ENCODE measurements at places on chromosomes 6 and 20.
A peak's percentile ranks its signal among the peaks of the same experiment; 100 is the strongest.

DNA sequence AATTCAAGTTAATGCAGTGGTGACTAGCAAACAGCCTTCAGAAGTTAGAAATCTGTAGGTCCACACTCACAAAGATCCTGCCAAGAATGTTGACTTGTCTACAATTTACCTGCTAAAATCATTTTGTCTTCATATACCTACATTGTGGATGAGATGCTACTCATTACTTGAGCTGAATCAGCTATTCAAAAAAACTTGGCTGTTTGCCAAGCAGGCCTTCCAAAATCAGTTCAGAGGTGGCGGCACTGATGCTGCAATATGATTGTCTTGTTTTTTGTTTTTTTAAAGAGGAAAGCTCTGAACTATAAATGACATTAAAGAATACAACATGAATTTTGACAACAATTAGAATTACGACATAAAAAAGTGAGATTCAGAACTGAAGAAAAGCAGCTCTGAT, 354.7 kb upstream of the KHDRBS2 start:
- no peak for DNase-seq

GRCh38 chr20:7523288-7523687, 417.0 kb downstream of the HAO1 start:
- DNase-seq, result no peak

DNA sequence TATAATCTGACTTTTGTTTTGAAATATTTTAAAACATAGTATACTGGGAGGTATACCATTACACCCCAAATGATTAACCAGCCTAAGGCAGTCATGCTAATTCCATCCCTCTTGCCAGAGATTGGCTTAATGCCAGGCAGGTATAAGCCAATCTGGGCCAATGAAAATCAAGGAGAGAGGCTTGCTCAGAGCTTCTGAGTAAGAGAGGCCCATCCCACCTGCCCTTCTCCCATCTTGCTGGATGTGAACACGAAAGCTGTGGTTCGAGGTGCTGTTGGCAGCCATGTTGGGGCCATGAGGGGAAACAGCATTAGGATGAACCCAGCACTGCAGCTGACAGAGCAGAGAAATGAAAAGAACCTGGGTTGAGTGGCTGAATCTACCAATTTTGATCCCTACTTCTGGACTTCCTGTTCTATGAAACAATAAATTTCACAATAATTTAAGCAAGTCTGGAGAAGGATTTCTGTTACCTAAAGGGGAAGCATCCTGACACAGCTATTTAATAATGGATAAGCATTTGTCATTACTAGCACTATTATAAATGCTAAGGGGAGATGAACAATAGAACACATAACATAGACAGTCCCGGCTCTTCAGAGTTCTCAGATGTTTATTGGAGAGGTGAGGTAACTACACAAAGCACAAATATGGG, 152.3 kb downstream of the CDC5L start:
- DNase-seq, result no peak

DNA sequence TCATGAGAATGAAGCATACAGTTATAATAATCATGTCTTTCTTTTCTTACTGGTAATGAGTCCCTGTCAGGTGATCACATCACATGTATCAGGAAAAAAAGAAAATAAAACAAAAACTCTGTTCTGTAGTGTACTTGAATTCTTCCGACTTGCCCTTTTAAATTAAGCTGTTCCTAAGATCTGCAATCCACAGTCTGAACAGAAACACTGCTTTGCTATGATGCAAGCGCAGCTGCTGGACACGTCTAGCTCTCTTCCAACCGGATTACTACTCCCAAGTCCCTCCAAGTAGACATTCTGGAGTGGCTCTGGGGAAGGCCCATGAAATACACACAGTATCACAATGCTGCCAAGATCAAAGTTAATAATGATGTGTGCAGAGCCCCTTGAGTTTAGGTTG, 83.7 kb downstream of the FYN start:
- no peak for DNase-seq

- peak; percentile 15 for DNase-seq
These were observed 8.8 kb upstream of the PERP start for GRCh38 chr6:138115877-138116660.

DNA sequence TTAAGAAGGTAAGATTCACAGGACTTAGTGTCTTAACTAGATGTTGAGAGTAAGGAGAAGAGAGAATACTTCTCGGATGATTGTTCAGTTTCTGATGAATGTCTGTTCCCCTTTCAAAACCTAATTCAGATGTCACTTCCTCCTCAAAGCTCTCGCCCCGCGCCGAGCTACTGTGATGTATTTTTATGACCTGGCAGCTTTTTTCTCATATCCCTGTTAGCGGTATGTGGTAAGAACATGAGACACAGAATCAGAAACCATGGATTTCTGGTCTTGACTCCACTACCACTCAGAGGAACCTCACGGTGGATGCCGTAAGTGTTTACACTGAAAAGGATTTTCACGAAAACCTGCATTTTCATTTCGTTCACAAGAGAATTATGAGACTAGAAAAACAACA, 48.4 kb downstream of the CEP43 start:
- no peak for DNase-seq

DNA sequence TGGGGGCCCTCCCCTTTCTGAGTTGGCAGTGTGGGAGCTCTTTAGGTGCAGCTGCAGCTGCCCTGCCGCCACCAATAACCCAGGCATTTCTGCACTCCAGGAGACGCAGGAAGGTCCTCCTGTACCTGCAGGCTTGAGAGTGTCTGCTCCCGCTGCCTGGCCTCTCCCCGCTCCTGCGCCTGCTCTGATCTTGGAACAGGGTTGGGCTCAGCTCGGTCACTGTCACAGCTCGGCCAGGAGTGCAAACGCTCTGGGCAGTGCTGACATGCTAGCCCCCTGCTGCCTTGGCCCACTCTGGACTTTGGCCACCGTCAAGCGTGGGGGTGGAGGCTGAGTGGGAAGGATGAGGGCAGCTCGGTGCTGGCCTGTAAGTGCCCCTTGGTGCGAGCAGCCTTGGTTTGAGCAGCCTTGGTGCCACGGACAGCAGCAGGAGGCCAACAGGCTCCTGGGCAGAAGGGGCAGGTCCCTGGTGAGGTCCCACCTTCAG, 738.1 kb upstream of the GJE1 start:
- DNase-seq, result no peak

- DNase-seq, result no peak
These were observed 25.9 kb upstream of the UST start for GRCh38 chr6:148720897-148721296.

DNA sequence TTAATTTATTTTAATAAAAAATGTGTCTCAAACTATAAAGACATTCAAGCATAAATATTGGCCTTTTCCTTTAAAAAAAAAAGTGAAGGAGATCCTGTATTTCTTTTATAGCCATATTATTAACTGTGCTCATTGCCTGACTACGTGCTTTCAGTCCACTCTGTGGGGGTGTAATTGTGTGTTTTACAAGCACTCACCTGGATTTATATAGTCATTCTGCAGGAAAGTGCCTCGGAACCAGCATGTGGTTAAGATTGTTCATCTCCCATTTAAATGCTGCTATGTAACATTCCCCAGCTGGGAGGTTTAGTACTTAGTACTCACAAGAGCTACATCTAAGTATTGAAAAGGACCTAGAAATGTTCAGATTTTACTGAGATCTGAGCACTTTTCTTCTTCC, 47.9 kb upstream of the SLC22A16 start:
- DNase-seq, result no peak

GRCh38 chr6:31041372-31041974, 31.2 kb downstream of the MUC22 start:
- no peak for DNase-seq

DNA sequence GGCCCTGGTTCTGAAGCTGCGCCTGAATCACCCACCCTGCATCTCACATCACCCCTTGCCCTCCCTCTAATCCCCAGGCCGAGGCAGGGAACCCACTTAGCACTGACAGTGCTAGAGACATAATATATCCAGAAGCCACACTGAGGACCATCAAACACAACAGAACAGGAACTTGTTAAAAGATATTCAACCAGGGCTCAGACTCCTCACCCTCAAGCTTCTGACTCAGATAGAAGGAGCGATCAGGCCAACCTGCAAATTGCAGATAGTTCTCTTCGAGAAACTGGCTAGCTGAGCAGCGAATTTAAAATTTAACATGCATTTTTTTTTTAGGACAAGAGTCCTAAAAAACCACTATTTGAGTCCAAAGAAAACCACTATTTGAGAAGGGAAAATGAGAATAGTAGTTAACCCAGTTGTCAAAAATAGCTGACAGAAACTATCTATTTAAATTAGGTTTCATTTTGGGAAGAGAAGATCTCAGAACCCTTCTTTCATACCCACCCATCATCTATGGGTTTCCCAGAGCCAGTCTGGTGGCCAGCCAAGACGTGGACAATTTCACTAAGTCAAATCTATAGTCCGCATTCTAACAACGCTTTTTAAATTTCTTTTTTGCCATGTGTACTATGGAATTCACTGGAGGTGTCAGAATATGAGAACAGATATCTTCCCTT, 95.6 kb downstream of the OPRM1 start:
- DNase-seq, result no peak

DNA sequence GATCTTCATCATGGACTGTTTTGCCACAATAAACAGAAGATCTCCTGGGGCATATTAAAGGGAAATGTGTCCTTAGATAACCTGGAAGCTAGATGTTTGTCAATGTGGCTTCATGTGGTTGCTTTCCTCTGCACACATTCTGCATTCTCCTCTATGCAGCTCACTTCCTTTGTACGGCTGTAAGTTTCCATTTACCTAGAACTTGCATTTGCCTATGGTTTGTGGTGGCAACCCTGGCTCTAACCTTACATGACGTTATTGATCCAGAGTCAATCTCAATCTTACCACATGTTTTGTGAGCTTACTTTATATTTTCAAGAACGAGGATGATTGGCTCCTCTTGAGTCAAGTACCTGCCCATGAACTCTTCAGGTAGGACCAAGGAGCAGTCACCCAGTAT, 863.1 kb downstream of the MAFB start:
- DNase-seq, result no peak

GRCh38 chr6:3575701-3576100, 118.9 kb upstream of the SLC22A23 start:
- no peak for DNase-seq

DNA sequence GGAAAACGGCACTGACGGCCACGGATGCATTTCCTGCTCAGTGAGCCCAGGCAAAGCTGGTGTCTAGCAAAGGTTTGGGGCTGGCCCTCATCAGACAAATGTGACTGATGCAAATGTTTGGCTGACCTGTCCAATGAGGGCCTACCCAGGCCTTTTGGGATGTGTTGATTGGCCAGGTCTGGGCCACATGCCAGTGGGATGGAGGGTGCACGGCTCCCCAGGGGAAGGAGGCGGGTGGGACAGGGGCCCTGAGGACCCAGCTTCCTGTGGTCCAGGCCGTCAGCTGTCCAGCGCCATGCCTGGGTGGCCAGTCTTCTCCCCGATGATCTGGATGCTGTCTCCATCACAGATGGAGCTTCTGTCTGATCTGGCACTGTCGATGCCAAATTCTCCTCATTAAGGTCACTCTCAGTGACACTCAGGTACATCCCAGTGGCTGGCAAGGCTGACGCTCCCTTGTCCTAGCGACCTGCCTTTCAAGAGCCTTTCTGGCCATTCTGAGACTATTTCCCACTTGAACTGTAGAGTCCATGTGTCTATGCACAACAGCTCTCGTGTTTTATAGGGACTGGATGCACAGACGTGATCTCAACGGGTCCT, 43.0 kb downstream of the NTSR1 start:
- no peak for DNase-seq

DNA sequence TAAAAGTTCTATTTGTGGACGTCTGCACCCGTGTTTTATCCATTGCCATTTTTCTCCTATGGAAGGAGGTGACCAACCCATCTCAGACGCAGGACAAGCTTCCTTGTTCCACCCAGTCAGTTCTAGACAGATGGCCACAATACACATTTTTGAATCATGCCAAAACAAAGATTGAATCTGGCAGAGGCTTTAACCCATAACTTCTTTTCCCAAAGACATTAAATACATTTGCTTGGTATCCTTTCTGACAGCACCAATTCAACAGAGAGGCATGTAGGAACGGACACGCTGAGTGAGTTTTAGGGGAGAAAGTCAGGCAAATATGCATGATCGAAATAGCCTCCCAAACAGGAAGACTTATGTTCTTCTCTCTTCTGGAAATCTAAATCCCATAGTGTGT, 552.7 kb upstream of the AGPAT4 start:
- no peak for DNase-seq

Data from NCI-H2029 (cell line).